ENCODE measurements at places on chromosomes 13 and 19. TPM values are rescaled to one million over a fixed set of nuclear protein-coding genes. Genes with fewer than 3 reads are reported as not detected.

B3GNT8 gene
- total RNA-seq = 0.41 TPM

IFNL3 gene
- total RNA-seq = 0.53 TPM

DNA sequence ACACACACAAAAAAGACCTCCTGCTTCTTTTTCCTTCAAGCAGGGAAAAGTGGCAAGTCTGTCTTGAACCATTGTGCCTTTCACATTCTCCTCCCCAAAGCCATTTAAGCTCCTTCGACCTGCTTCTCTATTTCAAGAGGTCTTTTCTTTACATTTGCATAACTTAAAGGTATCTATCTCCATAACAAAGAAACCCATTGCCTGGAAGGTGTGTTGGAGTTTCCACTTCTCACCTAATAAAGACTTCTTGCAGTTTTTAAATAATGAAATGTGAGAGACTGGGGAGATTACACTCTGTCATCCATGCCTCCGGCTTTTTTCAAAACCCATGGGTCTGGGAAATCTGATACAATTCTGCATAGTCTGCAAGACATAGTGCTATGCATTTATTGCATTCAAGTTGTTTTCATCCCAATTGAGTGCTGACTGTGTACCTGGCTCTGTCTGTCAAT, 41.8 kb upstream of the NBEA start:
- no peak for DNase-seq

PRKD2 gene
- total RNA-seq = 76.0 TPM

- no peak for DNase-seq
Observed at GRCh38 chr19:3954107-3954506, 16.8 kb downstream of the DAPK3 start.
